Activated T-helper 1 cell treated with Interleukin-2 at 50 U/mL for 16 hours (primary cell): ENCODE measurements at places on chromosomes 2 and 18.

DNA sequence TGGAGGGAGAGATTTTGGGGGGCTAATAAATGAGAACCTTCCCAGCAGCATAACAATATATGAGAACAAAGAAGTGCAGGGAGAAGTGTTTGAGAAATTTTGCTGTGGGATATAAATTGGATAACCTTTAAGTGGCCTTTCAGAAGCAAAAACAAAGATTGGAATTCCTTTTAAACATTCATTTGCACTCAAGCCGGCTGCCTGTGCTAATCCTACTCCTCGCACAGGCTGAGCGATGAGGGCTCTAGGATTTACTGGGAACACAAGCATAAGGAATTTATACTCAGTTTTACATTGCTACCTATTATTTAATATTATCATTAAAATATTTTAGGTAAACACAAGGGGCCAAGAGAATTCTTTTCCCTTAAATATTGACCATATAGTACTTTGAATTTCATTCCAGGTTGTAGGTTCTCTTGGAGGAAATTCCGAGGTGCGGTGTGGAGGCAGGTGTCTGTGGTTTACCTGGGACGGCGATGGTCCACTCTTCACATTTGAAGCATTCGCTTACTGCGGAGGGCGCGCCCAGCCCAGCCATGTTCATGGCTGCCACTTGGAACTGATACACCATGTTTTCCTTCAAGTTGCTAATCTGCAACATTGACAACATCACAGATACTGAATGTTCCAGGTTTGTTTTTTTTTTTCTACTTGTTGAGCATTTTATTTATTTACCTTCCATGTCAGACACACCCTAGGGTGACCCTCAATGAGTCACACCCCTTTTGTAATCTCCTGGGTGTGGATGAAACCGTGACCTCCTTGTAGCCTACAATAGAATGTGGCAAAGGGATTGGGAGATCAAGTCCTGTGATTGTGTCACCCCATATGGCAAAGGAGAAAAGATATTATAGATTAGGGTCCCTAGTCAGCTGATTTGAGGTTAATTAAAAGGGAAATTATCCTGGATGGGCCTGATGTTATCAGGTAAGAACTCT is 100.1 kb downstream of the MYOM1 start:
- DNase-seq = no peak

DNA sequence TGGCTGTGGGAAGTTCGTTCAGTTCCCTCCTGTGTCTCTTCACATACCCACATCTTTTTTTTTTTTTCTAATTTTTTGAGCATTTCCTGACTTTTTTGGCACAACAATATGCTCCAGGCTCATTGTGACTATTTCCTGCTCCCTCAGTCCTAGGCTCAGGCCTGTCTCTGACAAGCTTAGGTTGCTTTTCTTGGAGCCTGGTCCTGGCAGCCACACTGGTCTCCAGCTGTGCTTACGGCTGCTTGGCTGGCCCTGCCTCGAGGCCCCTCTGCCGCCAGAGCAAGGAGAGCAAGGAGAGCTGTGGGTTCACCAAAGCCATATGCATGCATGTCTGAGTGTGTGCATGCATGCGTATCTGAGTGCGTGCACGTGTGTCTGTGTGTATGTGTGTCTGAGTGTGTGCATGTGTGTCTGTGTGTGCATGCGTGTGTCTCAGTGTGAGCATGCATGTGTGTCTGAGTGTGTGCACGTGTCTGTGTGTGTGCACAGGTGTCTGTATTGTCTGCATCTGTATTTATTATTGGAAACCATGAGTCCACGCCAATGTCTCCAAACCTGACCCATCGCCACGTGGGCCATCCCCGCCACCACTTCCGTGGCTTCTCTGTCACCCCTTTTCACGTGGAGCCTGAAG is 766.1 kb upstream of the SALL3 start:
- no peak for DNase-seq

DNA sequence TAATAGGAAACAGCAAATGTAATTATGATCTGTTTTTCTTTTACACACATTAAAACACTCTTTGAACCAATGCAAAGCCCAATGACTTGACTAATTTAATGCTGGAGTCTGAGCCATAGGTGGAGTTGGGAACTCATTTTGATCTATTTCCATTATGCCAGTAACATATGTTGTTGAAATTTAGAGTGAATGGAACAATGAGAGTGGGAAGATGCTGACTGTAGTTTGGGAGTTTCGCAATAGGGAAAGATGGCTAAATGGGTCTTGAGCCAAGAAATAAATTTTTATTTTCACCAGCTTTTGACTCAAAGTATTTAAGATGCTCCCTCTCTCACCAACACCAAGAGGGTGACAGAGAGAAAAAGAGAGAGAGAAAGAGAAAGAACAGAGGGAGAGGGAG is 246.7 kb downstream of the DLGAP1 start:
- DNase-seq = no peak

DNA sequence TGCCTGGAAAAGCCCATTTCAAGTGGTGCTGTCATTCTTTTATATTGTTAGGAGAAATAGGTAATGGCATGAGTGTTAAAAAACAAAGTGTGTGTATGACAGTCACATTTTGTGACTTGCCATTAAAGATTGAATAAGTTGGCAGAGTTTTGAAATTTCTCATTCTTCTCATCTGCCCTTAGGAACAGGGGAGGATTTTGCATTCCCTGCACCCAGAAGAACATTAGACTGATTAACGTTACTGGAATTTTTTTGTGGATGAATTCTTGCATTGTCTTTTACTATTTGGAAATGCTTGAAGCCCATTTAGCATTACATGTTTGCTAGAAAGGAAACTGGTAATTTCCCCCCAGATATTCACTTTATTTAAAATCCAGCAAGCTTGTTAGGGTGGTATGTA is 162.2 kb downstream of the BABAM2 start:
- no peak for DNase-seq

- no peak for DNase-seq
These were observed 26.4 kb upstream of the RNU4ATAC start for GRCh38 chr2:121504316-121504715.

DNA sequence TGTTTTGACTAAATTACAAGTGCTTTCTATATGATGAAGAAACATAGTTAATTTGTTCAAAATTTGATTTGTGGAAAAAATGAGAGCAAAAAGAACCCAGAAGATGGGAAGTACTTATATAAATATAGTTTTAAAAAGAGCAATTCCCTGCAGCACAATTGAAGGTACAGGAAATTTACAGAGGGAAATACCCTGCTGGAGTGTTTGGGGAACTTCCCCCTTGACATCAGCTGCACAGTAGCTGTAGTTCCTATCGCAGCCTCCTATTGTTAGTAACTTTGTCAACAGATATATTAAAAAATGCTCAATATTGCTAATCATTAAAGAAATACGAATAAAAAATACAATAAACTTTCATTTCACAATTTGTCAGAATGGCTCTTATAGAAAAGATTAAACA is 1118.8 kb upstream of the ZEB2 start:
- DNase-seq = no peak

DNA sequence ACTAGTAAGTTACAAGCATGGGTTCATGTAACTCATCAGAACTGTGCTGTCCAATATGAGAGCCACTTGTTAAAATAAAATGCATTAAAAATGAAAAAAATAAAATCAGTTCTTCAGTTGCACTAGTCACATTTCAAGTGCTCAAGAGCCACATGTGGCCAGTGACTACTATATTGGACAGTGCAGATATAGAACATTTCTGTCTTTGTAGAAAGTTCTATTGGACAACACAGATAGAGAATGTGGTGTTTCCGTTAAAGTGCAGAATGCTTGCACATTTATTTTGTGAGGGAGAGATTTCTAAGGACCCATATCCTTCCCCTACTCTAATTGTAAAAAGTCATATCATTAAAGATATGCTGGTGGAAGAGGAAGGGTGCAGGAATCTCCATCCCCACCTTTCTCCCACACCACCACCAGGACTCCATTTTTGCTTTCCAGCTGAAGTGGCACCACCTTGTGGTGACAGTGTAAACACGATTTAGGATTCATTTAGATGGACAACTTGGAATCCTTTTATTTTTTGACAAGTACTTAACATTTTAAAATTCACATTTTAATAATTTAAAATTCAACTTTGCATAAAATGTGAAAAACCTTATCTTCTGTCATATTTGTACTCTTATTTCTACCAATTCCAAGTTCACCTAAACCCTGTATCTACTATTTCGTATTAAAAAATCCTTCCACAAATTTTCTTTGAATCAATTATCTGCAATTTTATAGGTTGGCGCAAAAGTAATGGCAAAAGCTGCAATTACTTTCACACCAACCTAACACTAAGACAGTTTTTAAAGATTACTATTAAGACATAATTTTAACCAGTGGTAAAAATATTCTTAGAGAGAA is 9.4 kb upstream of the CD302 start:
- no peak for DNase-seq

DNA sequence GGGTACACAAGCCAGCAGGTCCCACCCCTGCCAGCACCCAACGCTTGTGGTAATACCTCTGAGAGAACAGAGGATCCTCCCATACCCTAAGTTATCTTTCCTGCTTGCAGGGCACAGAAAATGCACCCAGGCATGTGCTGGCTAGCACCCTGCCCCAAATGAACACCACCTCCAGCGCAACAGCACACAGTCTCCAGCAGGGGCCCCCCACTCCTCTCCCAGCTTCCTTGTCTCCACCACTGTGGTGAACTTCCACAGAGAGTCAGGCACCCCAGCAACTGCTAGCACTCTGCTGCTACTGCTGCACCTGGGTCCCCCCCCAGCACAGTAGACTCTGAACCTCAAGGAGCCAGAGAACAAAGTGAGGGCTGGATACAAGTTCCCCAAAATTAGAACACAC is 216.8 kb upstream of the CNTNAP5 start:
- no peak for DNase-seq
